T-helper 17 cell (primary cell): ENCODE measurements at places on chromosomes 3 and 15.

GRCh38 chr3:121411523-121411922 is 134.3 kb downstream of the POLQ start:
- DNase-seq, result no peak

DNA sequence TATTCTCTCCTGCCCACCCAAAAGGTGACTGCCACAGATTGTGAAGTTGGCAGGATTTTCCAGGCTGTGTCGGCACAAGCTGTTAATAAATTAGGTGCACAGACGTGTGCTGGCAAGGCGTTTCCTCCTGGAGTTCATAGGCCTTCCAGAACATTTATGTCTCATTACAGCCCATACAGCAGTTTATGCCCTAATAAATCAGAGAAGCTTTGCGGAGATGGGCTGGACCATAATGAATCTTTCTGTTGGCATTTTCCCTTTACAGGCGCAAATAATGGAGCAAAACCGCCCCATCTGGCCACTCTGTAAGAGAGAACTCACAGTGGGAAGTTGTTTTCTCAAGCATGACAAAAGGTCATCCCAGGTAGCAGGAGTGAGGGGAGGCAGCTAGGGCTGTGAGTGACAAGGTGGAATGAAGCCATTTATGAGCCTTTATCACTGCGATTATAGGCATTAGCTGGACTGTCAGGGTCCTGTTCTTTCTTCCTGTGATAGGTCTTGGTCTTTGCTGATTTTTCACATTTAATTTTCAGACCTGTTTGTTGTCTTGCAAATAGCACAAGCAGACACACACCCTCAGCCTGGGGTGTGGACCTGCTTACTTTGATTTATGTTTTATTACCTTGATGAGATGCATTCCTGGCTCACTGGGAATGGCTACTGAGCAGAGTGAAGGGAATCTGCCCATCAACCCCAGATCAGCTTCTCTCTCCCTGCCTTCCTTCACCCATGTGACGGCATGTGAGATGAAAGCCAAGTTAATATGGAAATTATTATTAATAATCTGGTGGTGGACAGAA is 257.5 kb downstream of the LRTM1 start:
- DNase-seq, result no peak

GRCh38 chr3:151002003-151002981 is 29.8 kb upstream of the CLRN1 start:
- DNase-seq, result no peak

DNA sequence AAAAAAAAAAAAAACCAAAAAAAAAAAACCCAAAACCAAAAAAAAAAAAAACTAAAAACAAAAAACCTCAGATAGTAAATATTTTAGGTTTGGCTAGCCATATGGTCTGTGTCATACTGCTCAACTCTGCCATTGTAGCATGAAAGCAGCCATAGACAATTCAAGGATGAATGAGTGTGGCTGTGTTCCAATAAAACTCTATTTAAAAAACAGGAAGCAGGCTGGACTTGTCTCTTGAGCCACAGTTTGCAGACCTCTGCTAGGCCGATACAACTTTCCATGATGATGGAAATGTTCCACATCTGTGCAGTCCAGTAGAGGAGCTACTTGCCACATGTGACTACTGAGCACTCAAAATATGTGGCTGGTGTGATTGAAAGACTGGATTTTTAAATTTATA is 11.1 kb downstream of the EFCAB12 start:
- no peak for DNase-seq

GRCh38 chr3:87979527-87979926 is 79.3 kb downstream of the CGGBP1 start:
- no peak for DNase-seq

DNA sequence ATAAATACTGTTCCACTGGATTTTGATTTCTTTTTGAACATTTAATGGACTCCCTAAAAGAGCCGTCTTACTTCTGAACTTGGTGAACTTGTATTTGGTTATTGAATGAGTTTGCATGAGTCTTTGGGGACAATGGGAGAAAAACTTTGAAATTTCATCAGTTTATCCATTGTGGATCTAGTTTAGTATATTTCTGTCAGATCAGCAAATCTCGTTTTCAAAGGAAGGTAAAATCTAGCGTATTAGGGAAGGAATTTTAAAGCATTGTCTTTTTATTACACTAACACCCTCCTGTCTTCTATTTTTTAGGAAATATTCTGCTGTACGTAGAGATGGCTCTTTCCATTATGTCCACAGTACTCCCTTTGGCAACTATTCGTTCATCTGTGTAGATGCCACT is 12.8 kb downstream of the TMEM62 start:
- DNase-seq, result no peak

DNA sequence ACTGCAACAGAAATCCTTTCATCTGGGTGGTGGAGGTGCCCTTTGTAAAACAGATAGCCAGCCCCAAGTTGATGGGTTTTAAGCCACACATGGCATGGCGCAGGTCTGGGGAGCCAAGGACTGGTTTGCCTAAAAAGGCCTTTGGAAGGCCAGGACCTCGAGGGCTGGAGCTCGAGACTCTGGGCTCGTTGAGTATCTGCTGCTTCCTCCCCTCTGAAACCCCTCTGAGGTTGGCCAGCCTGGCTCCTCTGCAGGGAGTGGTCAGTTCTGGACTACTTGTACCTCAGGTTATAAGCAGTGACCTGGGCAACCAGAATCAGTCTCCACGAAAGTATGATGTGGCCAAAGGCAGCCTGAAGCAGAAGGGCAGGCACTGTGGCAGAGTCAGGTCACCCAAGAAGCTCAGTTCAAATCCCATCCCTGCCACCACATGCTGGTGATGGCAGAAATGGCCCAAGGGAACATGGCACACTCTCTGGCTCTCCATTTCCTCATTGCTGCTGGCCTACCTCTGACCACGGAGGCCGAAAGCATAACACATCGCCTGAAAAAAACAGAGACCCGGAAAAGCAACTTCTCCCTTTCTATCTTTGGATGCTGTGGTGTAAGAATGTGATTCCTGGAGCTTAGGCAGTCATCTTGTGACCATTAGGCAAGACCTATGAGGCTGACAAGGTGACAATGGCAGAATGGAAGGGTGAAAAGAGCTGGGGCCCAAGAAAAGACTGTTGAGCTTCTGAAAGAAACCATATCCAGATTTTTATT is 51.2 kb downstream of the WNT7A start:
- no peak for DNase-seq

DNA sequence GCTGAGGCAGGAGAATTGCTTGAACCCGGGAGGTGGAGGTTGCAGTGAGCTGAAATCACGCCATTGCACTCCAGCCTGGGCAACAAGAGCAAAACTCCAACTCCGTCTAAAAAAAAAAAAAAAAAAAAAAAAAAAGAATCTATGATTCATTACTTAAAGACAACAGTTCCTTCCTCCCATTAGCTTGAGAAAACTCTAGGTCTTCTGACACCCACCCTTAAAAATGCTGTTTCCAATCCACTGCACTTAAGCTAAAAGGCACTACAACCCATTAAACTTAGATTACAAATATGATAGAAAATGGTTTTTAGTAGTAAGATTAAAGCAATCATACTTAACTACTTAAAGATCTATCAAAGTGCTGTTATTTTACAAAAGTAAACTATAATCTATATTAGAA is 40.0 kb upstream of the BHLHE40 start:
- no peak for DNase-seq

DNA sequence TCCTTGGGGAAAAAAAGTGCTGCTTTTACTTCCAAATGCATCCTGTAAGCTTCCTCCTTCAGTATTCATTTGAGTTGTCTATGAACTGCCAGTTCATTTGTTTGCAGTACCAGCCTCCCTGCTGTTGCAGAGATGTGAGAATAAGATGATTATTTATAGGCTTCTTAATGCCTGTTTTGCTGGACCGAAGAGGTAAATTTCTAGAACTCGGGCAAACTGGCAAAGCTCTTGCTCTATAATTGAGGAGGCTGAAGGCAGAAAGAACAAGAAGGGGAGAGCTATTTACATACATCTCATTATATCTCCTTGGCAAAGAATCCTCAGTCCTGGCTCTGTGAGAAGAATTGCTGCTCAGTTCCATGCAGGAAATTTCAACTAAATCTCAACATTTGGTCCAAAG is 790.4 kb downstream of the GRM7 start:
- no peak for DNase-seq

DNA sequence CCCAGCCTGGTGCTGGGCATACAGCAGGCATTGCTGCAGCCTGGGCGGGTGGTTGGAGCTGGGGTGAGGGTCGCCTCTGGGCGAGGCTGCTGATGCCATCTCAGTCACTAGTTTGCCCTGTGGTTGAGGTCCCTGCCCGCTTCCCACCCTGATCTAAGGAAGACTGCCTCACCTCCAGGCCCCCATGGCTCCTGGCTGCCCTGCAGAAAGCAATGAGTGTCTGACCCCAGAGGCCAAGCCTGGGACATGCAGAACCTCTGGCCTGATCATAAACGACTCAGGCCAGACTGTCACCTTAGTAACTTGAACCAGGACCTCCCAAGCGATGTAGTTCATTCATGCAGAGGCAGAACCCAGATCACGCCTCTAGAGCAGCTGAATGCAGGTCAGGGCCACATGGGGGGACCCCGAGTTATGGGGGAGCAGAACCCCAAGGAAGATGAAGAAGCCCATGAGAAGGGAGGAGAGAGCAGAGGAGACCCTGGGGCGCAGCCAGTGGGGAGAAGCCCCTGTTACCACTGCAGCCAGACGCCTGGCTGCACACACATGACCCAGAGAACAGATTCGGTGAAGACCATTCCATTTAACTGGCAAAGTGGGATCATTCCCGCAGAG is 213.9 kb downstream of the TBC1D2B start:
- no peak for DNase-seq

GRCh38 chr3:28940530-28940929 is 340.3 kb upstream of the RBMS3 start:
- DNase-seq, result no peak

DNA sequence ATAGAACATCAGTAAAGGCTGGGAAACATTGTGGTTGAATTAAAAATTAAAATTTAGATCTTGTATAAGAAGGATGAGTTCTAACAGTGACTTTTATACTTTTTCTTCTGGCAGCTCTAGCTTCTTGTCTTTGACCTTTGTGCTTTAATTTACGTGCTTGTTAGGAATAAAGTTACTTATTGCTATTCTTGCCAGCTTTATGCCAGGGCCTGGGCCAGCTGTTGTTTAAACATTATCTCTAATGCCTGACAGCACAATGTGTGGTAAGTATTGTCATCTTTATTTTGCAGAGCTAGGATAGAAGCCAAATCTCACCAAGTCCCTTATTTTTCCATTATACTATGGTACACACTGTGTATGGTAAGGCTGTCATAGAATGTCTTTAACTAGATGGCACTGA is 766.7 kb upstream of the GOLIM4 start:
- DNase-seq, result no peak

DNA sequence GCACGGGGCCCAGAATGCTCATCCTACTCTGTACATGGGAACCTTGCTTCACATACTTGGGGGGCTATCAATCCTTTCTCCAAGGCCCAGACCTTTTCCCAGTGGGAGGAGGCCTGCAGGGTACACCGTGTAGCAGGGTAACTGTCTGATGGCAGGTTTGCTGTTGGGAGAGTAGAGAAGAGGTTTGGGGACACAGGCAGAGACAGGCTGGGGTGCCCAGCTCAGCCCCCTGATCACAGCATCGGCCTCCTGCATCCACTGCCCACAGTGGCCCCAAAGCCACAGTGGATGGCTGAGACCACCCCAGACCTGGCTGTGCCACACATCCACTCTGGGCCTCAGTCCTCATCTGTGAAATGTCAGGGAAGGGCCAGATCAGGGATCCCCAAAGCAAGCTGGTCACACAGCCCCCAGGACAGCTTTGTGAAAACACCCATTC is 5.6 kb downstream of the CHRNA3 start:
- DNase-seq, result no peak

DNA sequence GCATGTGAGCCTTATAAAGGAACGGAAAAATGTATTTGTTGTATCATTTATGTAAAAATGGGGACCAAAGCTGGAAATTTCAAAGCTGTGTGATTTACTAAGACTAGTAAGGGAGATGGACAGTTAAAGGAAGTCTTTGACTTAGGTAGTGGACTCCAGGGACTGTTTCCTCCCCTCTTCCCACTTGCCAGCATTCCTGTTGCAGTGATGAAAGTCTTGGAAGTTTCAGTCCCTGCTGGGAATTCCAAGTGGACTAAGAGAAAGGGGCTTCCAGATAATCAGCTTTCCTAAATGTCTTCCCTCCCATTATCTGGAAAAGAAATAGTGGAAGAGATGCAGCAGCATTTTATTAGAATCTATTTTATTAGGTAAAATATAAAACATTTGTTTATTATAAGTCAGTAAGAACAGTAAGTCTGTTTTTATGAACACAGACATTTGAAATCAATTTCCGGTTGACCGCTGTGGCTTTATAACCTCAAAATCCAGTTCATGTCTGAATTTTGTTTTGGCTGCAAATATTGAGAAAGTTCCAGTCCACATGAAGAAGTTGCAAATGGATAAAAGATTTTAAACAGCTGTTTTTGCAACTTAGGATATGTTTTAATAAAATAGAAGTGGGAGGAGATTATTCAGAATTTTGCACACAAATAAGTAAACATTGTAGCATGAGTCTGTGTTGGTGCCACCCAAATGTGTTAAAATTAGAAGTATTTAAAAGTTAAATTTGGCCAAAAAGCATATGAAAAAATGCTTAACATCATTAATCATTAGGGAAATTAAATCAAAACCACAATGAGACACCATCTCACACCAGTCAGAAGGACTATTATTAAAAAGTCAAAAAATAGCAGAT is 141.8 kb downstream of the IL20RB start:
- DNase-seq, result no peak

GRCh38 chr3:3087716-3088465 is 22.3 kb downstream of the IL5RA start:
- DNase-seq, result no peak

GRCh38 chr3:80050826-80051601 is 283.2 kb upstream of the ROBO1 start:
- DNase-seq, result no peak

- no peak for DNase-seq
These were observed 528.2 kb upstream of the CBLB start for GRCh38 chr3:106397006-106397405.

DNA sequence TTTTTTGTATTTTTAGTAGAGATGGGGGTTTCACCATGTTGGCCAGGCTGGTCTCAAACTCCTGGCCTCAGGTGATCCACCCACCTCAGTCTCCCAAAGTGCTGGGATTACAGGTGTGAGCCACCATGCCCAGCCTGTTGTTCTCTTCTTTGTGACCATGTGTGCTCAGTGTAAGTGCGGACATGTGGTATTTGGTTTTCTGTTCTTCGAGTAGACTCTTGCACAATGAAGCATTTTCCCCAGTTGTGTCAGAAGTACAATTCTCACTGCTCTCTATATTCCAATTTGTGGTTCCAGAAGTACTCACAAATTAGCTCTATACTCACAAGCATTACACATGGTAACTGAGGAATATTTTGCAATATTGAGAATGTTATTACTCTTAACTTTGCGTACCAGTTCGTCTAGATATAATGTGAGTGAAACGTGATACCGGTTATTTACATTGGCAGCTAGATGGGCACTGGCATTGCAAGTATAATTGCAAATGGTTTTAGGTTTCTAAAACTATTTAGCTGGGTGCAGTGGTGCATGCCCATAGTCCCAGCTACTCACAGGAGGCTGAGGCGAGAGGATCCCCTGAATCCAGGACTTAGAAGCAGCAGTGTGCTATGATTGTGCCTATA is 34.2 kb upstream of the MTMR14 start:
- no peak for DNase-seq

- no peak for DNase-seq
These were observed 59.7 kb downstream of the MAP3K13 start for GRCh38 chr3:185422677-185423076.
